ENCODE measurements at places on chromosomes 4 and X.

DNA sequence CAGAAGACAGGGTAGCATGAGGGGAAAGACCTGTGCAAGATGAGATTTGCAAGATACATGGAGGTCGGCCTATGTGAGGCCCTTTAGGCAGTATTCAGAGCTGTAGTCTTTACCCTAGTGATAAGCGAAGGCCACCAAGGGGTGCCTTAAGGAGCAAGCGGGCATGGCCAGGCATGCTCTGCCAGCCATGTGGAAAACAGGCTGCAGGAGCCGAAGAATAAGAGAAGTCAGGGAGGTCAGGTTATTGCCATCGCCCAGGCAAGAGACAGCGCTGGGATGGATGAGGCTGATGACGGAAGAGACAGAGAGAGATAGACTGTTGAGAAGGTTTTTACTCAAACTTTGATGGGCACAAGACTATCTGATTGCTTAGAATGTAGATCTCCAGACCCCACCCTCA, 7.0 kb upstream of the FATE1 start:
- no peak for DNase-seq

- no peak for DNase-seq
Observed at GRCh38 chr4:121239951-121240350, 75.8 kb upstream of the TNIP3 start.

DNA sequence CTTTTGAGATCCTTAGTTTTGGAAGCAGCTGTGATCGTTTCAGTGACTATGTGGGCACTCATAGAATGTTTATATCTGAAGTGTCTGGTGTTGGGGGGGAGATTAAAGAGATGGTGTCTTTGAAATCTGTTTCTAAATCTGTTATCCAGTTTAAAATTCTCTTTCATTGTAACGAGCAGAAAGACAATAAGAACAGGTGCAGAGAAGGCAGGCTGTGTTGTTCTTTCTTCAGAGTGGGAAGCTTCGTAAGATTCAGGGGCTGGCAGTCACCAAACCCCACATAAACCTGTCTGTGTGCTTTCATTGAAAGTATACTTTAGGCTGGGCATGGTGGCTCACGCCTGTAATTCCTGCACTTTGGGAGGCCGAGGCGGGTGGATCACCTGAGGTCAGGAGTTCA, 16.3 kb upstream of the DHRSX start:
- no peak for DNase-seq

DNA sequence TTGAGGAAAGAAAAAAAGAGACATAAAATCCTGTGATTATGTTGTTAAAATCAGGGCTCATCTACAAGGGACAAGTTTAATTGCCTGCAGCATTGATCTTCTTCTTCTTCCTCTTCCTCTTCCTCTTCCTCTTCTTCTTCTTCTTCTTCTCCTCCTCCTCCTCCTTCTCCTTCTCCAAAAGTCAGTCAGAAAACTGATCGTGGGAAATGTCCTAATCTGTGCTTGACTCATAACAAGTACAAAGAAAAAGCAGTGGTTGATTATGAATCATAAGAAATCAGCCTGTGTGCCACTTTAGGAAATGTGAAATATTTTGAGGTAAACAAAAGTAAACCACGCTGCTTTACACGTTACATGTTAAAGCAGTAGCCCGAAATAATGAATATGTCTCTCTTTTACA, 2.7 kb upstream of the ATP10D start:
- no peak for DNase-seq

DNA sequence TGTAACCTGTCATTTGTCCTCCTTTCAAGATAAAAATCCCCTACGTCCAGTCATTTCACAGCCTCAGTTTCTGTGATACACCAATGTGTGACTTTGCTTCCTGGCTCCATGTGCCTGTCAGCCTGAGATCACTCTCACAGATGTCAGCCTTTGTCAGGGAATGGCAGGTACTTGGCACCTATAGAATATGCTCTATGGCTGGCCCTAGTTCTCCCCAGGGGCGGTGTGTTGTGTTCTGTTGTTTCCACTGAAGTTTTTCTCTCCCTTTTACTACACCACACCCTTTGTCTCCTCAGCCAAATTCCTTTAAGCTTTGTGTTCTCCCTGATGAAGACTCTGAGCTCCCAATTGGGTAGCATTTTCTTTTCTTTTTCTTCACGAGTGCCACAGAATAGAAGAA, 81.7 kb downstream of the ALPK1 start:
- DNase-seq: no peak

DNA sequence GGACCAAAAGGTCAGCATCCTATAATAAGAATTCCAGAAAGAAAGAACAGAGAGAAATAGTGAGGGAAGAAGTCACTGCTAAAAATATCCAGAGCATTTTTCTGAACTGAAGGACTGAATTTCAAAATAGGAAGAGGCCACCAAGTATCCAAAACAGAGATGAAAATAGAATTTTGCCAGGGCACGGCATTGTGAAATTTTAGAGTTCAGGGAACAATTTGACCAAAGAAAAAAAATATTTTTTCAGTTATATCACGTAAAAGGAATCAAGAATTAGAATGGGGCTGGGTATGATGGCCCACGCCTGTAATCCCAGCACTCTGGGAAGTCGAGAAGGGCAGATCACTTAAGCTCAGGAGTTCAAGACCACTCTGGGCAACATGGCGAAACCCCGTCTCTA, 65.4 kb downstream of the FGFBP1 start:
- no peak for DNase-seq

DNA sequence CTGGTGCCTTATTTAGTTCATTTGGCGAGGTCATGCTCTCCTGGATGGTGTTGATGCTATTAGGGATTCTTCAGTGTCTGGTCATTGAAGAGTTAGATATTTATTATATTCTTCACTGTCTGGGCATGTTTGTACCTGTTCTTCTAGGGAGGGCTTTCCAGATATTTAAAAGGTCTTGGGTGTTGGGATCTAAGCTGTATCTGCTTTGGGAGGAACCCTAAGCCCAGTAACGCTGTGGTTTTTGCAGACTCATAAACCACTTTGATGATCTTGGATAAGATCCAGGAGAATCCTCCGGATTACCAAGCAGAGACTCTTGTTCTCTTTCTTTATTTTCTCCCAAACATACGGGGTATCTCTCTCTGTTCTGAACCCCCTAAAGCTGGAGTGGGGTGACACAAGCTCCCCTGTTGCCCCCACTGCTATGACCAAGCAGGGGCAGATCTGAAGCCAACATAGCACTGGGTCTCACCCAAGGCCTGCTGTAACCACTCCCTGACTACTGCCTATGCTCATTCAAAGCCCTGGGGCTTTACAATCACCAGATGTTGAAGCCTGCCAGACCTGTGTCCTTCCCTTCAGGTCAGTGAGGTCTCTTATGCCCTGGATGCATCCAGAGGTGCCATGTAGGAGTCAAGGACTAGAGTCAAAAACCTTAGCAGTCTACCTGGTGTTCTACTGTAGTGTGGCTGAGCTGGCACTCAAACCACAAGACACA, 187.6 kb downstream of the GUCY2F start:
- DNase-seq: no peak

- DNase-seq: no peak
Observed at GRCh38 chrX:120251471-120252011, 929 bp downstream of the ZBTB33 start.

GRCh38 chrX:68834371-68835103, 5.7 kb downstream of the EFNB1 start:
- no peak for DNase-seq

GRCh38 chr4:123659730-123660129, 263.1 kb downstream of the SPRY1 start:
- no peak for DNase-seq

DNA sequence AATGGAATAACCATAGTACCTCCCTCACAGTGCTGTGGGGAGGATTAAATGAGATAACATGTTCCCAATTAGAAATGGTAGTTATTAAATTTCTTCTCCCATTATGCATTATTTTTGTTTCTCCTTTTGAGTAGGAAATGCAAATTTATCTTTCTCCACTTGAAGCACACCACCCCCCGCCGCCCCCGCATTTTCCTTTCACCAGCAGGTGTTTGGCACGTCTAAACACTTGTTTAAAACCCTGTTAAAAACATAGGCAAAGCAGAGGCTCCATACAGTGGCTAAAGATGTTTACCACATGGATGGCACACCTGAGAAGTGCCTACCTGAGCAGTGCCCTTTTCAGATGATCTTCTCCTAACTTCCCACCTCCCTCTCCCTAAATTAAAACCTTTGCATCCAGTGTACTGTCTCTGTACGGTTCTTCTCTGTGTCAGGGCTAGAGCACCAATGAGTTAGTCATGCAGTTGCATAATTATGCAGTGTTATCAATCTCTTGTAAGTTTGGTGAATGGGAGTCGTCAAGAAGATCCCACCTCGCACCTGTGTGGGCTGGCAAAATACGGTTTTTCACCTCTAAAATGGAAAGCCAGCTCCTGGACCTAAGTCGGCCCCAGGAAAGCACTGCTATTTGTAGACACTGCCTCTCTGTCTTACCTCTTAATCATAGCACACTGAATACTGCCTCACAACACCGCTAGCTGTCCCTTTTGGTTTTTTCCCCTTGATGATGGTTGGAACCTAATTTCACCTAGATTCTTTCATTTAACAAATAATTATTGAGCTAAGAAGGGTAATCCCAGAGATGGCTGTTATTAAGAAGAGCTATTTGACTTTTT, 122.0 kb downstream of the CT47B1 start:
- no peak for DNase-seq

GRCh38 chrX:5415738-5416137, 812.9 kb downstream of the NLGN4X start:
- DNase-seq: no peak

DNA sequence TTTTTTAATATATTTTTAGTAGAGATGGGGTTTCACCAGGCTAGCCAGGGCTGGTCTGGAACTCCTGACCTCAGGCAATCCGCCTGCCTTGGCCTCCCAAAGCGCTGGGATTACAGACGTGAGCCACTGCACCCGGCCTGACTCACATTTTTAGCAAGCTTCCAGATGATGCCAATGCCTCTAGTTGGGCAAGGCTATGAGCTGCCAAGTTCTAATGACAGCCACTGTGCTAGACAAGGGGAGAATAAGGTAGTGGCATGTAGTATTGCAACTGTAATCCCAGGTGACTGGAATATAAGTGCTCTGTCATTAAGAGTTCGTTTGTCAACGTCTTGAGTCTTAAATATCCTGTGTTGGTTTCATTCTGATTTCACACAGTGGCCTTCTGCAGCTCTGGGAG, 96.7 kb downstream of the SLIT2 start:
- no peak for DNase-seq

DNA sequence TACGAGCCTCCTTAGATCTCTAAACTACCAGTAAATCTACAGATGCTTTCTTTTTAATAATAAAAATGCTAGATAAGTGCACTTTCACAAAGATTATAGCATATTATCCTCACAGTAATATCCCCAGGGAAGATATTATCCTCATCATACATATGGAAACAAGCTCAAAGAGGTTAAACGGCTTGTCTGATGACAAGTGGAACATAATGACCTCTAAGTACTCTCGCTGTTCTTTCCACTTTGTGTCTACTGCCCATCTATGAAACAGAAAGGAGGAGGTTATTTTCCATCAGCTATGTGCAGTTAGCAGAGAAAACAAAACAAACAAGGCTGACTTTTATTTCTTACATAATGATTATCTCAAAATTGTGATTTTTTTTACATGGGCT, 42.8 kb upstream of the PRDM8 start:
- no peak for DNase-seq

DNA sequence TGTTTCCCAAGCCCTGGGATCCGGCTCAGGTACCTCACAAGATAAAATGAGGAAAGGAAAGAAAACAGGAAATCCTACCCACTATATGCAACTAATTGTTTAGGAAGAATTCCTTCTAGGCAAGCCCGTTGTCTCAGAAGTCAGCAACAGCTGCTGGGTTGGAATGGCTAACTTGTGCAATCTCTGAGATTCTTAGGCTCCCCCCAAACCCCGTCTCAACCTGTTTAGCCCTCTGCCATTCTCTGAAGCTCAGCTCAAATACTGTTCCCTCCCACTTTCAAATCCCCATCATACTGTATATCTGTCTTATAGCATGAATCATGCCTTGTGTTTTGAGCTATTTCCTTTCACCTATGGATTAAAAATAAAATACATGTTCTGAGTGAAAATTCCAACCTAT, 28.9 kb downstream of the STARD8 start:
- DNase-seq: no peak

DNA sequence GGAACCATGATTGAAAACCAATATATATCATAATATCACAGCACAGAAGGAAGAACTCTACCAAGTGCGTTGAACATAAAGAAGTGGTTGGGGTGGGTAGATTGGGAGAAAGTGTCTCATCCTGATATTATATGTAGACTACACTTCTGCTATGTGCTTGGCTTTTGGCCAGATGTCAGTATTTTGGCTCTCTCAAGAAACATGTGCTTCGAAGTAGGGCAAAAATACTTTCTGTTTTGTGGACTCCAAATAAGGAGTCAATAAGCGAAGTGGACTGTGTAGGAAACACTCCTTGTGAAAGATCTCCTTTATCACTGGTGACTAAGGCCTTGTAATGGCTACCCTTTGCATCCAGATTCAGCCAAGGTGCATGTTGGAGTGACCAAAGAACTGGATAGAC, 7.8 kb upstream of the HPSE start:
- no peak for DNase-seq

GRCh38 chrX:17370191-17370590, 4.8 kb upstream of the NHS start:
- DNase-seq: no peak

DNA sequence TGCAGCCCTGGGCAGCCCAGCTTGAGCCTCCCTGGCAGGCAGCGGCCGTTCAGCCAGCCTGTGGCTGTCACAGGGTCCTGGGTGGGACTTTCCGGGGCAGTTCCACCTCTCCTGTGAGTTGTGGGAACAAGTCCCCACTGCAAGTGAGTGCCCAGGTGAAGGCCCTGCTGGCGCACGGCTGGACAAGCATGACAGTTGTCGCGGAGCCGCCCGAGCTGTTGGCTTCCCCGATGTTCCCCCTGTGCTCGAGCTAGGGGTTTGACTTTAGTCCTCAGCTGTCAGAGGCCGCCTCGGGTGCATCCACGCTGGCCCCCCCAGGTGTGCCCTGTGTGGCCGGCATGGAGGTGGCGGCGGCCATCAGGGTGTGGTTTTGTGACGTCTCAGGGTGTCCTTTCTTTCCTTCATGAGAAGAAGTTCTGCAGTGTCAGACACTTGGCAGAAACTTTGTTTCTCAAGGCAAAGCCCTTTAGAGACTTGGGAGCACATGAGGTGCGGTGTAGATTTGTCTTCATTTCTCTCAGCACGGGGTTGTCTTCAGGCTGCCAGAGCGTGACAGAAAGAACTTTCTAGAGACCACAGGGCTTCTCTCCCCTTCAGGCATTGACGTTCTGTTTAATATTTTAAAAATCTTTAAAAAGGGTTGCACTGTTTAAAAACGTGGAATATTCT, 69.4 kb upstream of the HGFAC start:
- DNase-seq: no peak

- no peak for DNase-seq
Observed at GRCh38 chrX:1427756-1428155, 25.0 kb downstream of the ASMTL start.

- DNase-seq: no peak
Observed at GRCh38 chr4:56690393-56690792, 9.3 kb upstream of the HOPX start.

- DNase-seq: no peak
Observed at GRCh38 chr4:32032136-32032672, 1312.0 kb downstream of the PCDH7 start.

Measured in effector CD4-positive, alpha-beta T cell (primary cell).